ENCODE measurements at places on chromosomes 5 and 9.

- DNase-seq, result no peak
These were observed 10.4 kb downstream of the CXXC5 start for GRCh38 chr5:139658501-139658927.

DNA sequence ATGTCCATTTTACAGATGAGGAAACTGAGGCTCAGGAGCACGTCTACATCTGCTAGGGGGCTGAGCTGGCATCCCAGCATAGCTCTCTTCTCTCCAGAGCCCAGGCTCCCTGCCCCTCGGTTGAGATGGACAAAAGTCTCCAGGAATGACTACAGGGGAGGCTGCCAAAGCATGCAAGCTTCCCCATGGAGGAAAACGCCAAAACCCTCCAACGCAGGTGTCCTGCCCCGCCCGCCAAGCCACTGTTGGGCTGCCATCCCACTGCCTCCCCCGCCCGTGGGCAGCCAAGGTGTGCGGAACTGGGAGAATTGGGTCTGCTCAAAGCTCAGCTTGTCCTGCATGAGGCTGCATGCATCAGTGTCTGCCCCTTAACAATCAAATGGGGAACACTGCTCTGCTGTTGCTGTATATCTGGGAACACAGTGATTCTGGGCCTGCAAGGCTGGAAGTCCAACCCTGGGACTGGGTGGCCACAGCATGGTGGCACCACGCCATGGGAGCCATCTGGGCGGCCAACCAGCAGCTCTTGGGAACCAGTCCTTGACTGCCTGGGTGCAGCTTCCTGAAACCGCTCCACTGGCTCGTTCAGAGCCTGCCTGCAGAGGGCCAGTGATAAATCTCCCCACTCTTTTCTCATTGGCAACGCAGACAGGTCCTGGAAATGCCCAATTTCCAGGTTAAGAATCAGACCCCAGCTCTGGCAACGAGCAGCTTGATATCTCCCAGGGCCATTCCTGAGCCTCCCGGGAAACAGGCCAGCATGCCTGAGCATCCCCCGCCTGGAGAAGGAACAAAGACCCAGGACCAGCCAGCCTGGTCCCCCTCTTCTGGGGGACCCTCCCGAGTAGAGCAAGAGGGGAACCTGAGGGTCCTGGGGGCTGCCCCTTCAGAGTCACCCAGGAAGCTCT is 3.5 kb downstream of the RALGDS start:
- peak; percentile 69 for DNase-seq

- peak; percentile 71 for DNase-seq
These were observed 62.7 kb upstream of the ZNF354A start for GRCh38 chr5:178793151-178793550.

DNA sequence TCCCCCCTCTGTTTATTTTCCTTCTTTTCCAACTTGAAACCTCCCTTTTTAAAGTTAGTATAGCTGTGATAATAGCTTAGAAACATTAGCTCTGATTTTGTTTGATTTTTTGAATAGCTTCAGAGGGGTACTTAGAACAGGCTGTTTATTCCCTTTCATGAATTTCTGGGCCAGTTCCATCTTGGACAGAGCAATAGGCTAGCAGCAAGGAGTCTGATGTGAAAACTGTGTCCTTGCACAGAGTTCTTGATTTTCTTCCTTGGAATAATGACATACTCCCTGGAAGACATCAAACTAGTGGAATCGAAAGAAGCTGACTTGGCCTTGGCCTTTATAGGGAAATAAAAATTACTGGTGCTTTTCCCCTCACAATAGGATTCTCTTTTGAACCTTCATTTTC is 32.9 kb downstream of the NTRK2 start:
- no peak for DNase-seq

- DNase-seq, result peak; percentile 90
These were observed 20.1 kb downstream of the PCDHGC5 start for GRCh38 chr5:141508798-141509611.
